GM12865 (cell line): ENCODE measurements at places on chromosomes 7 and 10.

DNA sequence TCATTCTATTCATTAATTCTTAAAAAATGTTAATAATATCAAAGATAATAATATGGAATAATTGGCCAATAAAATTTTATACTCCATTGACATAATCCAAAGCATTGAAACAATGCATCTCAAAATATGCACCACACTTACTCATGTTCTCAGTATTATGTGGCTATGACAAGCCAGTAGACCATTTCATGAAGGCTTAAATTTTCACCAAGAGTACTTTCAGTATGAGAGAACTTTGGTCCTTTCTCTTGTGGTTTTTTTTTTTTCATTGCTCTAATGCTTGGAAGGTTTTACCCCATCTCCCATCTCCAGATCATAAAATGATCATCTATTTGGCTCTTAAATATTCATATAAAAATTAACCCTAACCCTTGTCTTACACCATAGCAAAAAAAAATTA, 45.5 kb upstream of the TMEM140 start:
- DNase-seq = peak; percentile 59

- DNase-seq = no peak
These were observed 1.7 kb upstream of the ITPRID1 start for GRCh38 chr7:31512166-31512565.

GRCh38 chr7:28408960-28409715, 3.2 kb upstream of the CREB5 start:
- peak; percentile 80 for DNase-seq

DNA sequence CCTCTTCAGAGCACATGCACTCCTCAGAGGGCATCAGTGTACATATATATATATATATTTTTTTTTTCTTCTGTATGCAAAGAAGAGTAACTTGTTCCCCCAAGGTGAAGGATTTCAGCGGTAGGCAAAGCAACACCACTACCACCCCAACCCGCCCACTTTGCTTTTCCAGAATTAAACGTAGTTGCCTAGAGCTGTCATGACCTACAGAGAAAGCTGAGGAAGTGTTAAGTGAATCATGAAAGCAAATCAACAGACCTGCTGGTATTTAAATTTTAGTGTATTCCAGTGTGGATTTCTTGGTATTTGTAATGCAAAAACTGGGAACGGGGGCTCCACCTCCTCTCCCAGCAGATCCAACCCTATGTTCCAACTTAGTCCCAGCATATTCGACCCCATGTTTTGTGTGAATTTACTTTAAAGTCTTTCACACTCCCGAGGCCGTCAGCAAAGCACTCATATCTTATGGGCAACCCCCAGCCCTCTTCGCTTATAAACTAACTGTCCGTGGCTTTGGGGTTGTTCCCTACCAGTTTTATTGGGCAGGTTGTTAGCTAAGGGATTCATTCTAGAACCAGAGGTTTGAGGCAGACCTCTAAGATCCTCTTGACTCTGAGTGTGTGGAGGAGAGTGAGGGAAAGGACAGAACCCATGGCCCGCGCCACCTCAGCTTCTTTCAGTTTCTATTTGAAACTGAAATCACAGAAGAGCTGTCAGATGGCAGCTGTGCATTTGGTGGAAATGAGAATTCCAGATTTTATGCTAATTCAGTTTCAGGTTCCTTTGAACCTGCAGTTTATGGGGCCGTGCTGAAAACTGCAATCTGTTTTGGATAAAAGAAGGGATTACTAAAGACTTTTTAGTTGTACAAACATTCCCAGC, 450.2 kb upstream of the GALNT17 start:
- peak; percentile 79 for DNase-seq

- DNase-seq = peak; percentile 61
These were observed 945 bp upstream of the RHEB start for GRCh38 chr7:151520419-151521261.

GRCh38 chr10:70761727-70762350, 23.3 kb downstream of the TBATA start:
- DNase-seq = no peak

DNA sequence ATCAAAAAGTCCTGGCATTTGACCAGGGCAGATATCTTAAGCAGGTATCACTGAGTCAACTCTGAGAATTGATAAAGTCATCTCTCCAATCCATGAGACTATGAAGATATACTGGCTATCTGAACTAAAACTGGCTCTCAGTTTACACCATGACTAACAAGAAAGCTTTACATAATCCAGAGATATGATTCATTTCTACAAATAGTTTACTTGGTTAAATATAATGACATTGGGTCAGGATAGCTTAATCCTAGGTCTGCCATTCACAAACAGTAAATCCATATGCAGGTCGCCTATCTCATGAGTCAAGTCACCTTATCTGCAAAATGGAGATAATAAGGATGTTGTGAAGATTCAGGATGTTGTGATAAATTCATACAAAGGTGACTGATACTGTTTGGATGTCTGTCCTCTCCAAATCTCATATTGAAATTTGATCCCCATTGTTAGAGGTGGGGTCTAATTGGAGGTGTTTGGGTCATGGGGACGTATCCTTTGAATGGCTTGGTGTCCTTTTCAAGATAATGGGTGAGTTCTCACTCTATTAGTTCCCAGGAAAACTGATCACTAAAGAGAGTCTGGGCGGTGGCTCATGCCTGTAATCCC, 117.4 kb downstream of the JMJD1C start:
- no peak for DNase-seq

GRCh38 chr10:36738738-36739431, 386.5 kb upstream of the ANKRD30A start:
- DNase-seq = no peak

GRCh38 chr7:157690833-157691585, 354.2 kb downstream of the DNAJB6 start:
- DNase-seq = no peak

DNA sequence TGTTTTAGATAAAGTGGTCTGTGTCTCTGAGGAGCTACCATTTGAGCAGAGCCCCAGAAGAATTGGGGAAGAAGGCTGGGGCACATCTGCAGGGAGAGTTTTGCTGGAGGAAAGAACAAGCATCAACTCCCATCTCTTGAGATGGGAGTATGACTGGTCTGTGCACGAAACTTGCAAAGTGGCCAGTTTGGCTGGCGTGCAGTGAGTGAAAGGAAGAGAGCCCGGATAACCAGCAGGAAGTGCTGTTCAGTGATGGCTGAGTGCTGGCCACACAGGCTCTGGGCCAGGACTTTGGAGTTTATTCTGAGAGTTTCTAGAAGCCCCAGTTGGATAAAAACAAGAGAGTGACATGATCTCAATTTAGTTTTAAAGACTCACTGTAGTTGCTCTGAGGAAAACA, 34.4 kb upstream of the SVIL start:
- no peak for DNase-seq

DNA sequence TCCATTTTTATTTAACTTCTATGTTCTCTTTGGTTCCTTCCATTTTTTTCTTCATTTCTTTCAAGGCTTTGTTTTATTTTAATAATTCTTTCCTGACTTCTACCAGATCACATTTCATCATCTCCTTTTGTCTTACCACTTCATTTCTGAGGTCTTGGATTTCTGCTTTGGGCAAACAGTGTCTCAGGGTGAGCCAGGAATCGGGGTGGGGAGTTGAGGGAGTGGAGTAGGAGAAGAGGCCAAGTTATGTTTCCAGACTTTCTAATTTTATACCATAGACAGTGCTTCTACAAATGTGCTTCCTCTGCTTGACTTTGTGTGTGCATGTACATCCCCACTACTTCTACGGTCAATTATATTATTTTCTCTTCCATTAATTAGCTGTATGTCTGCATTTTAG, 112.1 kb downstream of the PRKG1 start:
- DNase-seq = no peak

GRCh38 chr7:23404546-23405239, 65.6 kb downstream of the IGF2BP3 start:
- DNase-seq = no peak

GRCh38 chr7:99021941-99022560, 121.9 kb downstream of the SMURF1 start:
- DNase-seq = no peak

DNA sequence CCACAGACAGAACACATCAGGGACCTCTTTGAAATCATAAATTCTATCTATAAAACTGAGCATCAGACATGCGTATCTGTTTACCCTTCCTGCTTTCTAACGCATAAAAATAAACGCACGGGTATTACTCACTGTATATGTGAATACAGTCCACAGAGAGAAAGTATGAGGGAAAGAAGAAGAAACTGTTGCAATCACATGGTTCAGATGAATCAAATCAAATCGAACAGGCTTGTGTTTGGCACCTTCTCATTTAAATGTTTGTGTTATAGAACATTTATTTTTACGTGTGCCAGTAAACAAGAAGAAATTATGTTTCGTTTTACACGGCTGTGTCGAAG, 322.0 kb downstream of the FRMD4A start:
- no peak for DNase-seq

GRCh38 chr10:74049955-74050354, 52.0 kb downstream of the VCL start:
- DNase-seq = no peak

DNA sequence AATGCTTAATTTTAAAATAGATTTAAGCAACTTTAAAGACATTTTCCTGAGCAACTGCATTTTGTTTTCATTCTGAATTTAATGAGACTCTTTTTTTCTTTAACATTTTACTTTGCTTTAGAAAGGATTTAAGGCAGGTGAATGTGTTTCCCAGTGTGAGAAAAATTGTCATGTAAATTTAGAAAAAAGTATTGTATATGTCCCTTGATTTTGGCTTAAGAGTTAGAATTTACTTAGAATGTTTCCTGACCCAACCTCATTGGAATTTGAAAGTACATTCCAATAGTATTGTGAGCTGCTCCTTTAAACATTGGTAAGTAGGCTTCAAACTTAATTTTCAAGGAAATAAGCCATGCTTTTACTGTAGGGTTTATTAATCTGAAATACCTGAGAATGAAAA, 110.2 kb downstream of the PTEN start:
- DNase-seq = no peak

GRCh38 chr7:132080467-132080866, 495.8 kb downstream of the PLXNA4 start:
- no peak for DNase-seq

DNA sequence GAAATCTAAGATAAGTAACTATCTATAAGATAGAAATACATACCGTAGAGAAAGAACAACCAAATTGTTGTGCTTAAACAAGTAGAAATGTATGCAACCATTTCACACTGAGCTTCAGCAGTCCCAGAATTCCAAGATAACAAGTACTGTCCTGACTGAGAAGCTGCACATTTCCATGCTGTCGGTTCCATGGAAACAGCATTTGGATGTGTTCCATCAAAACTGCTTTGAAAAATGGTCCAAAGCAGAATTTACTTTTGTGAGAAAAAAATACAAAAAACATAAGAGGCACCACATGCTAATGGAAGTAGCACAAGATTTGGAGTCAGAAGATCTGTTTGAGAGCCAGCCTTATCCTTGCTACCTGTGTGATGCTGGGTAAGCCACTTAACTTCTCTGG, 92.6 kb downstream of the MTERF1 start:
- no peak for DNase-seq

DNA sequence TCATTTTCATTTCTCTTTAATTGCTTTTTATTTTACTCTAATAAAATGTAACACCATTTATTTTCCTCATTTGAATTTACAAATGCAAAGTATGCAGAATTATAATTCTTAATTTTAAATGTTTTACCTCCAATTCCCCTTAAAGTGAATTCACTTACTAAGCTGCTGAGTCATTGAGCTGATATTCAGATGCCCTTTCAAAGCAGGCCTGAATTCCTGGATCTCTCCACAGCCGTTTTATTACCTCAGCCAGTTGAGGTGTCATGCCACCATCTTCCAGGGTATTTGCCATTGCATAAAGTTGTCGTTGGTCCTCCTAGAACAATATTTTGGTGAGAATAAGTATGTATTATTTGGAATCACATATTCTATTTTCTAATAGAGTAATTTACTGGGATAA, 33.2 kb downstream of the GNAT3 start:
- no peak for DNase-seq

DNA sequence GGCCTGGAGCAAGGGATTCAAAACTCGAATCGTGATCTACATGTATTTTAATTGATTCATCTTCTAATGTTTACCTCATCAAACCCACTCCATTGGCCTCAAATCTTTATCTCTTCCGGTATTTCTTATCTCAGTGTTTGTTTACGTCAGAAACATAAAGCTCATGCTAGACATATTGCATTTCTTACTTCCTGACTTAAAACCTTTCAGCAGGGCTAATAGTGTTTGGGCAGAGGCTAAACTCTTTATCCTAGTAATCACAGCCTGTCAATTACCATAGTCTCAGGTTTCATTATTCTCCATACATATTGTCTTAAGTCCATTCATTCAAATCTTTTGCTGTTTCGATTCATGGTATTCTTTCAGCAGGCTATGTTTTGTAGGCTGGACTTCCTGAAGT, 81.3 kb upstream of the AGR3 start:
- DNase-seq = no peak

- DNase-seq = peak; percentile 64
These were observed 37.2 kb downstream of the ERLIN1 start for GRCh38 chr10:100148353-100149211.

DNA sequence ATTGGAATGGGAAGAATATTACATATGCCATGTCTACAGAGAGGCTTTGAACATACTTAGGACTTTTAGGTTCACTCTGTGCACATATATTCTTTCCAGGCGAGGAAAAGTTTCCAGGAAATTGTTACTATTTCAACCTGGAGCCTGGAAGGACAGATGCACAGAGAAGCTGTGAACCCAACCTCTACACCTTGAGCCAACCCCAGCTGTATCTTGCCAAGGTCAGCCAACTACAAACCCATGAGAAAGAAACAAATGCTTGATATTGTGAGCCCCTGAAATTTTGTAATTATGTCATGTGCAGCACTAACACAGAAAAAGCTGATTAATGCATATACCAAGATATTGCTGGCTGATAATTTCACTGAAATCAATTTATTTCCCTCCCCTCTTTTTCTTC, 404.9 kb downstream of the GLRX3 start:
- no peak for DNase-seq

DNA sequence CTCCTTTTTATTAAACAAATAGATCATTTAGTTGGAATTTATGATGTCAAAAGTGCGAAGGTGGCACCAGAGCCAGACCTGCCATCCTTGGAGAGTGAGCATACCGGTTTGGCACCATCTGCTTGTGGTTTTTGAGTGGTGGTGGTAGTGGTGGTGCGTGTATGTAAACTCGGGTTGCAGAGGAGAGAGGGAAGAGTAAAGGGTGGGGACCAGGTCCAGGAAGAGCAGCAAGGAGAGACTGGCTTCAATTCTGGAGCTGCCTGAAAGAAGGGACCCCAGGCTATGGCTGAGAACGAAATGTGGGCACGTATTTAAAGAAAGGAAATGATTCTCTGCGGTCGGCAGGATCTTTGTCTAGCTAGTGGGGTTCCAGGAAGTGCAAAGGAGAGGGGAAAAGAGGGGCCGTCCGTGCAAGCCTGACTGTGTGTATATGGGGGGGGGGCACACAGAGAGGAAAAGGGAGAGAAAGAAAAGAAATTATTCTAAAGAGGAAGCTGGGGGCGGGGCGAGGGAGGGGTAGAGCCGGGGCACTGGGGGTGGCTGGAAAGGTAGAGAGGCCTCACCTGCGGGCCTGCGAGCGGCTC, 448 bp upstream of the GOLGA7B start:
- no peak for DNase-seq
